Activated T-helper 1 cell treated with anti-CD3 and anti-CD28 coated beads, Interleukin-2, amount 50 U/mL, for 16 hours (primary cell): ENCODE measurements at places on chromosomes 12 and 14.

GRCh38 chr14:97931273-97931672 lies 1134.1 kb downstream of the VRK1 start:
- DNase-seq = no peak

GRCh38 chr12:62732861-62733427 lies 202.0 kb downstream of the PPM1H start:
- no peak for DNase-seq

DNA sequence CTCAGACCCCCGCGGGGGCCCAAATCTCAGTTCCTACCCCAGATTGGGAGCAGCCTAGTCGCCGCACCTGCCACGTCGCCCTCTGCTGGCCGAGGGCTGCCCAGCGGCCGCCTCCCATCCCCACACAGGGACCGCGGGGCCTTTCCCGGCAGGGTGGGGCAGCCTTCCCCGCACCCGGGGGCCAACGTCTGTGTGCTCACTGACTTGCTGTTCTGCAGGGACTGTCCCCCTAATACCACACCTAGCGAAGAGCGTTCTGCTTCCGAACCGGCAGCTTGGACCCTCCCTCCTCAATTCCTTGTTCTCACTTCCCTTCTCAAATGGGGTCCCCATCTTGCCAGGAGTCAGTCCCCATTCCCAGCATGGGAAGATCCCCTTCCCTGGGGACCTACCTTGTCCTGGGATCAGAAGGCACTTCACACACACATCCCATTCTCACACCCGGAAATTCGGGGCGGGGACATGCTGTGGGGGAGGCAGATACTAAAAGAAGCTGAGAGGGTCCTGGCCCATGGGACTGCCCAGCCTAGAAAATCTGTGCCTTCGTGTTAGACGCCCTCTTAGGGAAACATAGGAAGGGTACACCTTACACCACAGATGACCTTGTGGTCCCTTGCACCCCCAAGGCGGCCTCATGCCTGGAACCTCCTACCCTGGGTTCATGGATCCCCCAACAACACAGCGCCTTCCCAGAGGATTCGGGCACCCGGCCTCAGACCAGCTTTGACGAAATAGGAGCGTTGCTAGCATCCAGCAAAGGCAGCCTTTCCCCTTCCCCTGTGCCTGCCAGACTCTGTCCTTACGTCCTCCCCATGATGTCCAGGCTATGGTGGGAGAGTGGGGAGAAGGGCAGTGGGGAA lies 16.4 kb downstream of the ACVRL1 start:
- peak; percentile 29 for DNase-seq

- DNase-seq = no peak
Observed at GRCh38 chr14:79598339-79598738, 613.0 kb downstream of the DIO2 start.

GRCh38 chr14:26400373-26400772 lies 197.5 kb downstream of the NOVA1 start:
- DNase-seq = no peak
